ENCODE measurements at places on chromosomes 3 and 15. TPM values are rescaled to one million over a fixed set of nuclear protein-coding genes. Genes with fewer than 3 reads are reported as not detected.

SLC6A20 gene
- total RNA-seq, result 8.3 TPM

CMTM8 gene
- 8.6 TPM for total RNA-seq

PIERCE2 gene
- 0.86 TPM for total RNA-seq

PEX5L gene
- total RNA-seq, result not detected

GREM1 gene
- not detected for total RNA-seq

TSPAN3 gene
- total RNA-seq, result 364 TPM

PRSS50 gene
- not detected for total RNA-seq

SUSD5 gene
- total RNA-seq, result not detected

KIF7 gene
- total RNA-seq, result 2.1 TPM

TGFBR2 gene
- 42.9 TPM for total RNA-seq

UROC1 gene
- not detected for total RNA-seq

RTP3 gene
- total RNA-seq, result not detected

FILIP1L gene
- total RNA-seq, result 1.2 TPM

SLC26A6 gene
- total RNA-seq, result 28.3 TPM

BOC gene
- not detected for total RNA-seq

DLEC1 gene
- total RNA-seq, result 0.94 TPM

UBAP1L gene
- 1.4 TPM for total RNA-seq

RBSN gene
- total RNA-seq, result 5.8 TPM

CFAP91 gene
- not detected for total RNA-seq

TRAT1 gene
- total RNA-seq, result not detected

B4GALT4 gene
- 8.1 TPM for total RNA-seq

COLQ gene
- total RNA-seq, result not detected

GABRG3 gene
- total RNA-seq, result not detected

DAZL gene
- total RNA-seq, result not detected

CEMIP gene
- total RNA-seq, result 7.3 TPM
